ENCODE measurements at places on chromosomes 6 and 20.

GRCh38 chr6:75735491-75736186 lies 13.4 kb upstream of the MYO6 start:
- DNase-seq: no peak

DNA sequence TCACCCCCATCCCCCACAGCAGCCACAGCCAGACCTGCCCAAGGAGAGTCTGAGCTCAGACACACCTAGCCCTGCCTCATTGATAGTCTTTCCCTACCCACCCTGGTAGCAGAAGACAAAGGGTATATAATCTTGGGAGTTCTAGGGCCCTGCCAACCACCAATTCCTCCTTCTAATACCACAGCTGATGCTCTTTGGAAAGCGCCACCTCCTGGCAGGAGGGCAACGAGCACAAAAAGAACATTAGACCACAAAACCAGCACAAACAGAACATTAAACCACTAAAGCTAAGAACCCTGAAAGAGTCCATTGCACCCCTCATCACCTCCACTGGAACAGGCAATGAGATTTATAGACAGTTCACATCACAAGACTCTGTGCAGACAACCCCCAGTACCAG lies 195.8 kb upstream of the FUT9 start:
- DNase-seq: no peak

GRCh38 chr6:36599791-36600209 lies 5.6 kb downstream of the SRSF3 start:
- no peak for DNase-seq

DNA sequence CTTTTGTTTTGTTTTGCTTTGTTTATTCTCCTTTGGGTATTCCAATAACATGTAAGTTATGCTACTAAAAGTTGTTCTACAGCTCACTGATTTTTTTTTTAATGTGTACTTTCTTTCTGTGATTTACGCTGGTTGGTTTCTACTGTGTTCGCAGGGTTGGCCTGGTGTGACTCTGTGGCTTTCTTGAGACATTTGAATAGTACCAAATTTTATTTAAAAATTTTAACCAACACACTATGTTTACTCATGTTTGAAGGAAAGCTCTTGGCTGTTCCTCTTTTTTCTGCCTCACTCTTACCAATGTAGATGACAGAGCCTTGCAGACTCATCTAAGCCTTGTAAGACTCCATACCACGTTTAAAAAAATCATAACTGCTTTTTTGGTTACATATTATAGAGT lies 1784.9 kb upstream of the DEFB115 start:
- no peak for DNase-seq

GRCh38 chr20:62993856-62994494 lies 12.8 kb downstream of the BHLHE23 start:
- no peak for DNase-seq

DNA sequence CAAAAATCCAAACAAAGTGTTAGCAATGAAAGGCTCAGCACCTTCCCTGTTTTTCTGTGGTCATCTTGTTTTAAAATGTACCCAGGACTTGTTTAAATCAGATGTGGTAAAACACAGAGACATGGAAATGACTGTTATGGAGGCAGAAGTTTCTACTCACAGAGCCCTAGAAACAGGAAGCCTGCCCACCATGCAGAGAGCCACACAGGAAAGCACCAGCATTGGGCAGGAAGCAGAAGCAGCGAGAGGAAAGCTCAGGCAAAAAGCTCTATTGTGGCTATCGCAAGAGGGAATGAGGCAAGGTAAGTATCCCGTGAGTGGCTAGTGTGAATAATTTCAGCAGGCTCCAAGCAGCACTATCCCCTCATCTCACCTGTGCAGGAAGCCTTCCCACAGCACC lies 42.8 kb downstream of the GPR6 start:
- peak; percentile 49 for DNase-seq

GRCh38 chr6:169783401-169783800 lies 32.0 kb downstream of the ERMARD start:
- DNase-seq: no peak

GRCh38 chr6:54286141-54286540 lies 22.1 kb upstream of the TINAG start:
- no peak for DNase-seq

DNA sequence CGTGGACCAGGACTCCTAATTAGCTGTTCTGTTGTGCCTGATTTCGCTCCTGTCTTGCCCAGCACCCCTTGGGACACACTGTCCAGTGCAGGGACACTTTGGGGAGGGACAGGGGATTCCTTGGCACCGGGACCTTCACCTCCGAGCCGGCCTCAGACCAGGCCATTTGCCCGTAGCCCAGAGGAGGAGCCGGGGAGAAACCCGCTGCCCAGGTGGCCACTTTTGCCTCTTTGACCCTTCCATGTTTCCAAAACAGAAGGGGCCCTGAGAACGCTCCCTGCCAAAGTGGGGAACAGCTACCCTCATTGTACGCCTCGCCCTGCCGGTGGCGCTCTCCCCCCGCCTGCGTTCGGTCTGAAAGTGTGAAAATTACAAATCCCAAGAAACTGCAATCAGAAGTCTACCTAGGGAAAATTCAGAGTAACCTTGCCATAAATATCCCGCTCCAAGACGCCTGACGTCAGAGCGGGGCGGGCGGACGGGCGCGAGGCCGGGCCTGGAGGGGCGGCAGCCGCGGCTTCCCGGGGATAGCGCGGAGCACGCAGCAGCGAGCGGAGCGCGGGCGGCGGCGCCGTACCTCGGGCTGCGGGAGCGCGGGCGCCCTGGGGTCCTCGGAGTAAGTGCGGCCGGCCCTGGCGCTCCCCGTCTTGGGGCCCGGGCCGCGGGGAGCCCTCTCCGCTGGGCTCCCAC lies at the start of gene DAAM2:
DAAM2 (plus strand) TSS at position 527 of the 690 bp plus-strand sequence. CDS start 63,927 bp downstream, outside the sequence.
- no peak for DNase-seq

DNA sequence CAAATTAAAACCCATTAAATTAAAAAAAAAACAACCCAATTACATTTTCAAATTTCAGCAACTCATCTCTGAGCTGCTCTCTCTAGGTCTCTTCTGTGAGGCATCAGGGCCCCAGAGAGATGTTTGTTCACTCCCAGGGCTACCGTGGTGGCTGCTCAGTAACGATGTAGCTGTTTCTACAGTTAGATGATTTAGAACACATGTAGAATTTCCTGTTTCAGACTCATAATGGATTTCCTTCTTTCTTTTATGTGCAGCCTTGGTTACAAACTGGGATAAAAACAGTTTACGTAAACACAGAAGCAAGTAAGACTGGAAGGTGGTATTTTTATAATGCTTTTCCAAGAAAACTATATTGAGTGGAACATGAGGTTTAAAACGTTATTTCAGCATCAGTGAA lies 116.1 kb upstream of the CCN2 start:
- DNase-seq: no peak

GRCh38 chr6:128725271-128726233 lies 157.4 kb upstream of the LAMA2 start:
- DNase-seq: no peak

DNA sequence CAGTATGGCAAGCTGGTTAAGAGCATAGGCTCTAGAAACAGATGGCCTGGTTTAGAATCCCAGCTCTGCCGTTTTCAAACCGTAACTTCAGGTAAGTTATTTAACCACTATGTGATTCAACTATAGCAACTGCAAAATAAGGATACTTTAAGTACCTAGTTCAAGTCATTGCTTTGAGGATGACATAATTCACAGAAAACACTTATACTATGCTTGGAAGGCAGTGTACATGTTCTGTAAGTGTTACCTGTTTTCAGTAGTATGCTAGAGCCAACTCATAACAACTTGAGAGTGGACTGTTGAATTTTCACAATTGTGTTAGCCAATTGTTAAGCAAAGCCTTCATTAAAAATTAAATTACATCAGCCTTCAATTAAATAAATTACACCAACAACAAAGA lies 134.8 kb upstream of the BEND6 start:
- DNase-seq: no peak

GRCh38 chr20:39839399-39840119 lies 849.5 kb downstream of the MAFB start:
- no peak for DNase-seq

DNA sequence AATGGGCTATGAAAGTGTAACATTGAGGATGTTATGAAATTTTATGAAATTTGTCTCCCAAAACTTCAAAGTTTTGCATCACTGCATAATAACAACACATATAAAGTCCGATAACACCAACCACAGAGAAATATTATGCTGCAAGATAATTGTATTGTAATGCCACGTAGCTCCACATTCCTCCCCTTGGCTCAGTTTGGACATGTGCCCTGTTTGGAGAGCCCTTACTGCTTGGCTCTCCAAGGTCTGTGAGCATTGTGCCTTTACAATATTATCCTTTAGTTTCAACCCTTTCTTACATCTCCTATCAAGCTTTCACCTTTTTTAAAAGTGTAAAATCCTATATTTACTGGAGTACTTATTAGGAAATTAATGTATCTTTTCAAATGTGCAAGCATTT lies 10.8 kb downstream of the HBS1L start:
- no peak for DNase-seq

- DNase-seq: no peak
These were observed 35.5 kb downstream of the FAM8A1 start for GRCh38 chr6:17635568-17635967.

- DNase-seq: no peak
These were observed 130.9 kb downstream of the SULF2 start for GRCh38 chr20:47654370-47654769.
